ENCODE measurements at places on chromosomes 6 and 20. TPM values are rescaled to one million over a fixed set of nuclear protein-coding genes. Genes with fewer than 3 reads are reported as not detected.
A peak's percentile ranks its signal among the peaks of the same experiment; 100 is the strongest.

Gene SMOC2
- not detected for total RNA-seq

Gene NEDD9
- 31.5 TPM for total RNA-seq

Gene CTAGE9
- total RNA-seq: not detected

Gene ADGRG6
- 0.12 TPM for total RNA-seq

Gene PHACTR3
- not detected for total RNA-seq

- no peak for DNase-seq
Measured at GRCh38 chr20:13402986-13403385, 181.9 kb downstream of the ISM1 start.

GRCh38 chr6:170344631-170345576 lies 38.3 kb downstream of the FAM120B start:
- peak; percentile 25 for DNase-seq

Measured in activated CD4-positive, alpha-beta memory T cell treated with anti-CD3 and anti-CD28 coated beads for 36 hours (primary cell).